Activated T-cell treated with anti-CD3 and anti-CD28 coated beads, Interleukin-2, amount 50 U/mL, for 1 hour (primary cell): ENCODE measurements at places on chromosomes 4 and X.

DNA sequence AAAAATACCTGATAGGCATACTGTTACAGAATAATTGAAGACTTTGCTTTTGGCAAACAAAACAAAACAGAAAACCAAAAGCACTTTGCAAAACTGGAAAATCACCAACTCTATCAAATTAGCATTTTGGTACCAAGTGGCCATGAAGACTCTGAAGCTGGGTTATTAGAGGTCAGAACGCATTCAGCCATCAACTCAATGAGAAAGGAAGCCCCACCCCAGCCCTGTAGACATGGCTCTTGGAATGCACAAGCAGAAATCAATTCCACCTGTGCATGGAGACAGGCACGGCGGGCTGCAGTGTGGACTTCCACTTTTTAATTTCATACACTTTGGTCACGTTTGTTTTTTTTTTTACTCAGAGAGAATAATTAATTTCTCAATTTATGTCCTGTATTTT, 93.6 kb upstream of the DHX15 start:
- no peak for DNase-seq

DNA sequence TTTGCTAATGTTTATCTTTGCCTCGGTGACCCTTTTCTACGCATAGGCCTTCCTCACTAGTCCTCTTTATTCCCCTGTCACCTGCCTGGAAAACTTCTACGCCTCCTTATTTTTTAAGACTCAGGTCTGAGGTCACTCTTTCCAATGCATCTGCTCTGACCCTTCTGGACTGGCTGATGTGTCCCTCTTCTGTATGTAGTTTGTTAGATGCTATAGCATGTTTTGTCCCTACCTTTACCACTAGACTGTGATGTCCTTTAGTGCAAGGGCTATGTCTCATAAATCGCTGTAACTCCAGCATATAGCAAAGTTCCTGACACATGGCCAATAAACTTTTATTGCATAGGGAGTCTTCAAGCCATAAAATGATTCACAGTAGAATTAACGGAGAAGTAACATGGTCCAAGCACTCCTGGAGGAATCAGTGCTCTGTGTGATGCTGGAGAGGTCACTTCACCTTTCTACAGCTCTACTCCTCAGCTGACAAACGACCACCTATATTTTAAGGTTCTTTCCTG, 872.5 kb upstream of the SLIT2 start:
- DNase-seq, result no peak

DNA sequence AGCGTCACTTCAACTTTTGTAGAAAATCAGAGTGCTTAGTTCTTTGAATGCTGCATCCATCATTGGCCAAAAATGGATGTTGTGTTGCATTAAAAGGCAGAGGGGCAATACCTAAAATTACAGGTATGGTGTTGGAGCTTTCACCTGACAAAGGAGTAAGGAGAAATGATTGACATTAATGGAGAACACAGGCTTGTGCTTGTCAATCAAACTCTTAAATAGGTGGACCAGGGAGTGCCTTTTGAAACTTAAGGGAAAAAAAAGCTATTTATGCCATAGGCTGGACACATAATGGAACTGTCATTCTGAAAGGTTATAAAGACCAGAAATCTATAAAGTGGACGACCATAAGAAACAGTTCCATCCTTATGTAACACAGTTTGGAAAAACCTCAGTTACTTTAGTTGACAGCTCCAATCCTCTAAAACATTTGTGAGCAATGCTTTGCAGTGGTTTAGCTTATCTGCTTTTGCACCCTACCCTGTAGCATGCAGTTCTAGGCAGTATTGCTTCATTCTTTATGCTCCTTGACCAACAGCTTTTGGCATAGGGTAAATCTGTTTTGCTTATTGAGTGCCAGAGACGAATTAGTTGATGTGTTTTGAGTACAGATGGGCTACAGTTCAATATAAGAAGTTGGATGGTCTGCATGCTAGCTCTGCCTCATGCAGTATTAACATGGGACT, 2.4 kb downstream of the HADH start:
- DNase-seq, result no peak

- DNase-seq, result no peak
These were observed 431.5 kb upstream of the RASGEF1B start for GRCh38 chr4:81903212-81903611.

- DNase-seq, result no peak
These were observed 83.7 kb upstream of the ADRA2C start for GRCh38 chr4:3682236-3683076.

DNA sequence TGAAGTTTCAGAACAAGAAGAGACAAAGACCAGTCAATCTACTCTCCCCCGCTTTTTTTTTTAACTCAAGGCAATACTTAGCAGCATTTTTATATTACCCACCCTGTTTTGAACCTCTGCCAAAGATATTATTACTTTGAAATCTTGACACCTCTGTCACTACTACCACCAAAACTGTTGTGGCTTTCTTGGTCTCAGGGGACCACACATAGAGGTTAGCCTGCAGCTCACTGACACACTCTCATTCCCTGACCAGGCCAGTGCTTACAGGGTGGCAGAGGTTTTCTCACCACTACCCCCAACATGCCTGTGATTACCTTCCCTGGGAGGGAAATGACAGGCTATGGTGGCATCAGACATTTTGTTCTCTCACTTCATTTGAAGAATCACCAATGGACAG, 137.4 kb upstream of the STIM2 start:
- DNase-seq, result no peak

DNA sequence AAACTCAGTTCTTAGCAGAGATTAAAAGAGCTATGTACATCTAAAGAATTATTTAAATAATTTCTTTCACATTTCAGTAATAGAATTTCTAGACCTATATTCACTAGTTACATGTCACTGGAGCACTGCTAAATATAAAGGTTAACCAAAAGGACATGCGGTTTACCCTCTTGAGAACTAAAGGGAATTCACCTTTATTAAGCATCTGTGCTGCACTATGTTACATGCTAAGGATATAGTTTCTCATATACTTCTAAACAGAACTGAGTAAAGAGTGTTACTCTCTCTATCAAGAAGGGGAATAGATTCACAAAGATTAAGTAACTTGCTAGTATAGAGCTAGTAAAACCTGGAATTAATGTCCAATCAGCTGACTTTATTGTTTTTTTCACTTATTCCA, 7.6 kb downstream of the SPIN3 start:
- no peak for DNase-seq

GRCh38 chrX:18465051-18465450, 39.6 kb downstream of the CDKL5 start:
- DNase-seq, result no peak

GRCh38 chr4:37648084-37648817, 37.9 kb downstream of the RELL1 start:
- DNase-seq, result no peak

GRCh38 chr4:94519925-94520789, 68.4 kb downstream of the PDLIM5 start:
- DNase-seq, result no peak

GRCh38 chr4:55906323-55906722, 42.4 kb upstream of the CEP135 start:
- DNase-seq, result no peak

GRCh38 chr4:38085751-38086150, 125.6 kb downstream of the PTTG2 start:
- DNase-seq, result no peak

DNA sequence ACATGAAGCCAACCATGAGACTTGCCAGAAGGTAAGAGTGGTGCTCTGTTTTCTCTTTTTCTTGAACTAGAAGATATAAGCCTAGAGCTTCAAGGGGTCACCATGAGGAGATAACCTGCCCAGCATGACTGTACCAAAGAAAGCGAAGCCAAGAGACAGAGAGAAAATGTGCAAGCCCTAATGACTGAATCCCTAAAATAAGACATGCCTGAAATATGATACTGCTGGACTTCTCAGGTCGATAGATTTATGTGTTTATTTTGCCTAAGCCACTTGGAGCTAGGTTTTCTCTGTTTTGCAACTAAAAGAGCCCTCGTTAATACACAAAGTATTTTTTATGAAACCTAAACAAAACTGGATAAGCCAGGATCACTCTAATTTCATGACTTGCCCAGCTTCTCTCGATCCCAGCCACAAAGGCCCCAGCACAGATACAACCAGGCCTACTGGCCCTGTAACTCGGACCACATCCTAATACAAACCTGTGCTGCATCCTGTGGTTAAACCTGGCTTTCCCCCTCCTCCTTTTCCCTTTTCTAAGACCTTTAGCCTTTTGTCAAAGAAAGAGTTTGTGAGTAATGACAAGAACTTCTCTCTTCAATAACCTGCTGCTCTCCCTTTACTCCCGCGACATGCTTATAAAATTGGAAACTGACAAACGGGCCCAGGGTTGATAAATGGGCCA, 185.8 kb downstream of the APBB2 start:
- no peak for DNase-seq

DNA sequence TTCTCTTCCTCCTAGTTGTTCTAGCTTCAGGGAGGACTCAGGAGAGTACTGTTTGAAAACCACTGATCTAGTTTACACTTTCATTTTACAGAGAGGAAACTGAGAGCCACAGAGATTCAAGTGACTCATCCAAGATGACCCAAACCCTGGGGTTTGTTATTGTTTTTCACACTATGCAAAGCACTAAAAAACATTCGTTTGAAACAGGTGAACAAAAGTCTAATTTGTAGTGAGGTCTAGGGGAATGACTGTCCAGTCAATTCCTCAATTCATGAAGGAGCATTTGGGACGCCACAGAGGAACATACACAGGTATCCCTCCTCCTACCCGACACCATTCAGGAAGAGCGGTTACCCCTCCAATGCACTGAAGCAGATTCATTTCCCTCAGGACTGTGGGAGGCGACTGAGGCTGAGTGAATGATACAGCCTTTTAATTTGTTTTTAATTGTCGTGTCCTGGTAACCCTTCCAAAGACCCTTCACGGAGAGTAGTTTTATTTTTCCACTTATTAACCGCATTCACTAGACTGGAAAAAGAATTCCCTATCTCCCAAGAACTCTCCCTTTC, 30.3 kb downstream of the TLR10 start:
- no peak for DNase-seq

DNA sequence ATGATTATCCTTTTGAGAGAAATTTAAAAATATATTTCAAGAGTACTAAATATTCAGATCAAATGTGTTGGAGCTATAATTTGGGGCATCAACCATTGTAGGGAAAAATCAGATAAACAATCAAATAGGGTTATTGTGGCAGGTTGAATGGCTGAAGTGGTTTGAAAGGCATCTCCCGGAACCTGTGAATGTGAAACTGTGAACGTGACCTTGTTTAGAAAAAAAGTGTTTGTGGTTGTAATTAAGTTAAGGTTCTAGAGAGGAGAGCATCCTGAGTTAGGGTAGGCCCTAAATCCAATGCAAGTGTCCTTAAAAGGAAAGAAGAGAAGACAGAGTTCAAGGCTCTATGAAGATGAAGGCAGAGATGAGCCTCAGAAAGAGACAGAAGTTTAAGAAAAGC, 37.4 kb downstream of the ADGRA3 start:
- no peak for DNase-seq

DNA sequence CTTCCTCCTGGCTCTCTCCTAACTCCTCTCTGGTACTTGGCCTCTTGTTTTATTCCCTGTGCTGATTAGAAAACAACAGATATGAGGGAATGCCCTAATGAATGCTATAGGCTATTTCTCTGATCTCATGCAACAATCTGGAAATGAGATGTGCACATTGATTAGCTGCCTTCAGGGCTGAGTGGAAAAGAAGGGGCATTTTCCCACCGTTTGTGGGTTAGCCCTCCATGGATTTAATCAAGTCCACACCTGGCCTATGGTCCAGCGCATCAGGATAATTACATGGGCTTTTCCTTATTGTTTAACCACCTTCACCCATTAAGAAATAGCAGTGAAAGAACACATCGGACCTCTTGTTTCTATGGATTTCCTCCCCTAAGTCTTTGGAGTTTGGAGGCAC, 70.0 kb downstream of the CAPN6 start:
- DNase-seq, result no peak

DNA sequence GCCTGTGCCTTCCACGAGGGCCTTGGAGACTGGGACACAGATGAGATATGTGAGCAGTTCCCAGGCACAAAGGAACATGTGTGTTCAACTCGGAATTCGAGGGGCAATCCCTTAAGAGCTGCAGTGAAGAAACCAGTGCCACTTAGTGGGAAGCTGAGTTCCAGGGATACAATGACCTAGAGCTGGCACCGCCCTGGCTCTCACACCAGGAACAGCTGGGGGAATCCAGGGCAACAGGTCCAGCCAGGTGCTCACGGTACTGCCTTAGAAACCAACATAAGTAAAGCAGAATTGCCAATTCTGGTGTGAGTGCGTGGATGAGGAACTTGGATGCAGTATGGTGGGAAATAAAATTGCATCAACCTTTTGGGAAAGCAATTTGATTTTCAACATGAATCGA, 122.9 kb downstream of the AFAP1 start:
- no peak for DNase-seq
